GM12878 (cell line): ENCODE measurements at places on chromosomes 11 and 22.

DNA sequence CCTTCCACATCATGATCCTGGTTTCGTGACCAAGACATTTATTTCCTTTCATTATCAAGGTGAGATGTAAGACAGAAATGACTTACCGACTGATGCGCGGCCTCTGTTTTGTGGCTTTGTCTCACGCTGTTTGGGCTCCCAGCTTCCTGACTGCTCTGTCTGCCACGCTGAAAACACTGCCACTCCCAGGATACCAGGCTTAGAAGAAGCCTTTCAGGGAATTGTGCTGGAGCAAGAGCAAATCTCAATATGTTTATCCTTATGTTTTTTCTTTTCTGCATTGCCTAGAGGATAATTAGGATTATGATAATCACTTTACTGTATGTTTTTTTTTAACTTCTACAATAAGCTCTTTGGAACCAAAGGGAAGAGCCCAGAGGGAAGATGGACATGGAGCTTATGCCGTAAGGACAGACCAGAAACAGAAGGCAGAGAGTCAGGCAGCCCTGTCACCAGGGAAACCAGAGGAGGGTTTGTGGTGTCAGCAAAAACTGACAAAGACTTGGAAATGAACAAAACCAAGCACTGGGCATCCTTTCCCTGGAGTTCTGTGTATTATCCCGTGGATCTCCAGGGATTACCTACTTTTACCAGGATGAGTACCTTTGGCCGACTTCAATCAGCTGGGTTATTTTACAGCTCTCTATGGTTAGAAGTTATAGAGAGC is 68.2 kb upstream of the ISX start:
- H3K27ac ChIP-seq, result no peak overlapping the region
- H3K36me3 ChIP-seq, result no peaks in the 10 kb centered on the region
- H3K27me3 ChIP-seq, result no peaks in the 10 kb centered on the region

DNA sequence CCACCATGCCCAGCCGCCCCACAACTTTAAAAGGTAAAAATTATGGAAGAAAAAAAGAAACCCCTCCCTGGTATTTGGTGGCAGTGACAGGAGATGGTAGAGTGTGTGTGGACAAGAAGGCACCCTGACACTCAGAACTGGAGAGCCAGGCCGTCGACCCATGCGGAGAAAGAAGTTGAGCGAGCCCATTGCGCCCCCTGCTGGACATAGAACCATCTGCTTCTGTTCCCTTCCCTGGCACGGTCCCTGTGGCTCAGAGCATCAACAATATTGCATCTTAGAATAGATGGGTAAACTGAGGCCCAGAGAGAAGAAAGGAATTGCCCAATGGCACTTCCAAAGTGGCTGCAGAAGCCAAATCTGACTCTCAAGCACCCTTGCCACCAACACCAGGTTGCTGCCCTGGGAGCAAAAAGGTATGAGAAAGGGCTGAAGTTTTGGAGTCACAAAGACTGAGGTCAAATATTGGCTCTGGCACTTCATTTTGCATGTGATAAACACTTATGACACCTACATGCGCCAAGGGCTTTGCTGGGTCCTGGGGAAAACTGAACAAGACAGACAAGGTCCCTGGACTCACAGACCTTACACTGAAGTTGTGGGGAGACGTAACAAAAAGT is 8.6 kb downstream of the MRPL11 start:
- DNase-seq, result no peak
- H3K4me3 ChIP-seq, result no peak overlapping the region
- no peaks in the 10 kb centered on the region for H3K4me1 ChIP-seq
- no peaks in the 10 kb centered on the region for H3K36me3 ChIP-seq

DNA sequence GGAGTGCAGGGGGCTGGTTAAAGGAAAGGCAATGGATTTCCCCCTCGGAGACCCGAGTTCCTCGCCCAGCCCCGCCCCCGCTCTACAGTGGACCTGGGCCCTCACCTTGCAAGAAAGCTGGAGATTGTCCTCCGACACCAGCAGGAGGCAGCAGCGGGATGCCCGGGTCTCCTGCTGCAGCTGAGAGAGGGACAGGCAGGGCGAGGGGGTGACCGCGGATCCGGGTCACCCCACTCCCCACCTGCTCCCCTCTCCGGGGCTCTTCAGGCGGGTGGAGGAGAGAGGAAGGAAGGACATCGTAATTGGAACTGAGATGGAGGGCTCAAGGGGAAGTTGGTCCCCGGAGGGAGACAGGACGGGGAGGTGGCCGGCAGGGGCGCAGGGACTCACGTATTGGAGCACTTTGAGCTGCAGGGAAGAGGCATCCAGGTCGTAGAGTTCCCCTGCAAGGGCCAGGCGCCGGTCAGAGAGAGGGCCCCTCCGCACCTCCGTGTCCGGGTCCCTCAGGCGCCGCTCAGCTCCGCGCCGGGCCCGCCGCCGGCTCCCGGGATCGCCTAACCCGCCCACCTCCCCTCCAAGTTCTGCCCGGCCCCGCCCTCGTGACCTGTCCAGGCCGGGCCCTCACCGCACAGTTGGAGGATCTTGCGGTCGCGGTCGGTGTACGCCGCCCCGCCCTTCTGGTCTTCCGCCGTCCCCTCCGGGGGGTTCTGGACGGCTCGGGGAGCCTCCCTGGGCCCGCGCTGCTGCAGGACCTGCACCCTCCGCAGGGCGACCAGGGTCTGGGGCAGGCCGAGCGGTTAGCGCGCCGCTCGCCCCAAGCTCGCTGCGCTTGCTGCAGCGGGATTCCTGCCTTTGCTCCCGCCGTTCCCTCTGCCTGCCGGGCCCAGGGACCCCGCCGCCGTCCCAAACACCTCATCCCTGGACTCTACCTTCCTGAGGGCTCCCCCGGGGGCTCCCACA is 84.1 kb downstream of the PDE2A start:
- DNase-seq, result no peak
- no peak overlapping the region for H3K4me3 ChIP-seq
- H3K4me1 ChIP-seq, result no peaks in the 10 kb centered on the region; the same call in 1 of the 2 replicates
- no peak overlapping the region for H3K27ac ChIP-seq

- H3K27ac ChIP-seq, result no peak overlapping the region
- no peak overlapping the region for H3K4me3 ChIP-seq
- H3K36me3 ChIP-seq, result no peaks in the 10 kb centered on the region
- H3K4me1 ChIP-seq, result no peaks in the 10 kb centered on the region
Measured at GRCh38 chr11:44010789-44011251, 37.0 kb upstream of the ACCSL start.

DNA sequence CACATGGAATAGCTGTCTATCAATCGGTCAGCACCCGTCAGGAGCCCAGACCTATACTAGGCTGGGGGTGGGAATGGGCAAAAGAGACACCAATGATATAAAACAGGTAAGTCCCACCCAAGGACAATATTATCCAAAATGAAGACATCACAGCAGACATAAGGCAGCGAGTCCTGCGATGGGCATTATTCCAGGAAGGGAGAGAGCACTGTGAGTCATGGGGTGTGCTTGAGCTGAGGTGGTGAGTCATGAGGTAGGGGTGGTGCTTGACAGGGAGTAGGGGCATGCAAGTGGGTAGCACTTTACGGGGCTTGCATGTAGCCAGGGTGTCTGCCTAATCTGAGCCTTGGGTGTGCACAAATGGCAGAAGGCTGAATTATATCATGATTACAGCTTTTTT is 605.0 kb upstream of the CADM1 start:
- H3K4me3 ChIP-seq, result no peak overlapping the region
- no peaks in the 10 kb centered on the region for H3K4me1 ChIP-seq
- no peak overlapping the region for H3K27ac ChIP-seq
- H3K27me3 ChIP-seq, result no peaks in the 10 kb centered on the region; the same call in 1 of the 2 replicates
- DNase-seq, result no peak

- H3K4me1 ChIP-seq, result no peaks in the 10 kb centered on the region
- no peak overlapping the region for H3K27ac ChIP-seq
- no peaks in the 10 kb centered on the region for H3K36me3 ChIP-seq
- no peak for DNase-seq
- H3K4me3 ChIP-seq, result no peak overlapping the region
Measured at GRCh38 chr11:92224054-92224406, 588 bp upstream of the FAT3 start.

DNA sequence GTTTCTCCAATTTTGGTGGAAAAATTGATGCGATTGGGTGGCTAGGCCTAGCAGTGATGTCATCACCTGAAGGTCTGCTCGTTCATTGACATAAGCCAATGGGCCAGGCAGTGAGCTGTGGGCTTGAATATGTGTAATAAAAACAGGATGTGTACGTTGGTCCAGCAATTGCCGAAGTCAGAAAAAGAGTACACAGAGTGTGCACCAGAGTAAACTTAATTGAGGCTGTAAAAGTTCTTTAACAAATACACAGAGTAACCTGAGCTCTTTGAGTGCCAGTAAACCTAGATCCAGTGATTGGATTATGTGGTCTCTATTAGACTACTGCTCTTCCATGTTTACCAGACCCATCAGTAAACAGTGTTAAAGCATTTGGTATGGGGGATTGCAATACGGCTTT is 13.0 kb upstream of the GLYATL1 start:
- no peaks in the 10 kb centered on the region for H3K4me1 ChIP-seq
- no peak for DNase-seq
- H3K36me3 ChIP-seq, result no peaks in the 10 kb centered on the region
- no peak overlapping the region for H3K4me3 ChIP-seq
- H3K27ac ChIP-seq, result no peak overlapping the region
- H3K27me3 ChIP-seq, result peaks cover 1% of the 10 kb centered on the region

DNA sequence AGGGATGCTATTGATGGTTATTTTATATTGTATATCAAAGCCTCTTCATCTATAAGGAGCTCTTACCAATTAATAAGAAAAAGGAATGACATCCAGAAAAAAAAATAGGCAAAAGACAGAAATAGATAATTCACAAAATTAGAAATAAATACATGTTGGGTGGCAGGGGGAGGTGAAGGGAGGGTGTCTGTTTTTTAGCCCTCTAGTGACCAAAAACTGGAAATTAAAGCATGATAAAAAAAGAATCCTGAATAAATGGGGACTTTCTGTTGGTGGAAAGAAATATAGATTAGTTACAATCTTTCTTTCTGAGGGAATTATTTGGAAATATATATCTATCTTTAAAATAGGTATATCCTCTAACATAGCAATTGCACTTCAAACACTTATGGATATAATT is 42.0 kb upstream of the TTC36 start:
- H3K27ac ChIP-seq, result no peak overlapping the region
- H3K4me1 ChIP-seq, result no peaks in the 10 kb centered on the region
- DNase-seq, result no peak
- H3K36me3 ChIP-seq, result peaks cover 6% of the 10 kb centered on the region
- H3K4me3 ChIP-seq, result no peak overlapping the region
- H3K27me3 ChIP-seq, result no peaks in the 10 kb centered on the region
